8988T (cell line): ENCODE measurements at places on chromosomes 3 and 15.

DNA sequence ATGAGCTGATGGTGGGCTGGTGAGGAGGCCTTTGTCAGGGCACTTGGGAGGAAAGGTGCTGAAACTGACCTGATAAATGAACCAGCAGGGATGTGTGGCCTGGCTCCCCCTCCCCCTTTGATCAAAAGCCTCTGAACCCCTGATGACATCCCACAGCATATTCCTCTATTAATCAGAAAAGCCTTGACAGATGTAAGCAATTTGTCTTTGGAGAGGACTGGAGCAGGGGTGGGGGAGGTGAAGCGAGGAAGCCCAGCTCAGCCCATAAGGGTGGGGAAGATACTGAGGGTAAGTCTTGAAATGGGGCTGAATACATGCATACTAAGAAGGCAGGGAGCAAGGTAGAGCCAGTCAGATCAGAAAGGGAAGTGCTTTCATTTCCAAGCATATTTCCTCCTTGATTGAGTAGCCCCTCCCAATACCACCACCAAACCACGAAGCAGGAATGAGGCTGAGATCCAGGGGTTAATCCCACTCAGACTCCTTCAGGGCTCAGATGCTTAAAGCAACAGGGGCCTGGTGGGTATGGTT, 34.7 kb upstream of the MRPS22 start:
- DNase-seq: no peak

DNA sequence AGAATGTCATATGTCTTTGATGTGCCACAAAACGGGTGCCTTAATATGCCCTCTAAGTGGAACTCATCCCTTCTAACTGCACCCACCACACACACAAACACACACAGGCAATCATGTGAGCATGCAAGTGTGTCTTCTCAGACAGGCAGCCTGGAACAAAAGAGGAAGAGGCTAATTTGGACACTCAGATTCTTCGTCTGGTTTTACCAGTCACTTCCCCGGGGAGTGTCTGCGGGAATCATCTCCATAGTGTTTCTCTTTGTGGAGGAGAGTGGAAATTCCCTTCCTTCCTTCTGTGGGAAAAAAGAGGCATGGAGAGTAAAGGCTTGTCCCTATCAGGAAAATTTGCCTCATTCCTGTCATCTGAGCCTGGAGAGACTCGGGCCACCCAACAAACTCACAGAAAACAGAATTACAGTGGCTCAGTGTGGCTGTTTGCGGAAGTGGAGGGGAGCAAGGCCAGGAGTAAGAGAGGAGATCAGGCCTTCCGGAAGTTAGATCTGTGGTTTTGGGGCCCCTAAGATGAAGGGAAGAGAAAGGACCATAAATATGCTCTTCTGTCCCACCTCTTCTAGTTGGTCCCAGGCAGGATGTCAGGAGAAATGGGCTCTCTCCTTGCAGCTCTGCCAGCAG, 212.6 kb upstream of the SEMA6D start:
- no peak for DNase-seq

DNA sequence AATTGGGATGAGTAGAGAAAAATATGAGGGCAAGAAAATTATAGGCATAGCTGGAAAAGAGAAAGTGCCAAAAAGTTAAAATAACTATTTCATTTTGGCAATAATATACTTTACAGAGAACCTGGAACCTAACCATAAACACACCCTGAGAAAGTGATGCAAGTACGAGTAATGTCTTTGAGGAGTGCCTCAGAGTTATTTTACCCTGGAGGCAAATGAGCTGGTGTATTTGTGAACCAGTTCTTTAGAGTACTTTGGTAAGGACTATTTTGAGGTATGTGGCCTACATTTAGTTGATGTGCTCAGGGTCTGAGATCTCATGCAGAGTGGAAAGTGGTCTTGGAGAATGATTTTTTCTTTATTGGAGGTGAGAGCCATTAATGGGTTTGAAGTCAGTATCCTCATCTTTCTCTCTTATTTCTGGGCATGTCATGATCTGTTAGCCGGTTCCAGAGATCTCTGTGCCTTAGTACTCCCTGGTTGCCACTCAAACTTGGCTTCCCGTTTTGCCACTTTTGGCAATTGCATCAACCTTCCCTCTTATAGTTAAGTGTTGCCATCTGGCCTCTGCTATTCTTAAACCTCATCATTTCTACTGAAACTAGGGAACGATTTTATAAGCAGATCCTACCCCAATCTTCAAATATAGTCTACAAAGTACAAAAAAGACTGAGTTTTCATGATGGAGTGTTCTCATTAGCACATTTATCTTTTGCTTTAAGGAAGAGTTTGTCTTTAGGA, 145.7 kb downstream of the EPHA6 start:
- DNase-seq: no peak

- no peak for DNase-seq
These were observed 37.4 kb upstream of the PCSK6 start for GRCh38 chr15:101526890-101527289.

DNA sequence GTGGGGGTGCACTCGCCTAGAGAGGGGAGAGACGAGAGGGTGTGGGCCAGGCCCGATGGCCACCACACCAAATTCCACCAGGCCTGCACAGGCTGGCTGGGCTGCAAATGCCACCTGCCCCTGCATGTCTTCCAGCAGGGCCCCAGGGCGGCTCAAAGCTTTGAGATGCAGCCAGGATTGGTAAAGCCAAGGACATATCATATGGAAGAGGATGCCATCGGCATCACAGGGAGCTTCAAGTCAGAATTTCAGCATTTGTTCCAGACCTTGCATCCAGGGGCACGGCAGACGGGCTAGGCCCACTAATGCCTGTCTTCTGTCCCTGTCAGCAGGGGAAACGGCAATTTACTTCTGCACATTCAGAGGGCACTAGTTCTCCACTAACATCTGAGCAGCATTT, 97.8 kb downstream of the NUP210 start:
- DNase-seq: no peak

DNA sequence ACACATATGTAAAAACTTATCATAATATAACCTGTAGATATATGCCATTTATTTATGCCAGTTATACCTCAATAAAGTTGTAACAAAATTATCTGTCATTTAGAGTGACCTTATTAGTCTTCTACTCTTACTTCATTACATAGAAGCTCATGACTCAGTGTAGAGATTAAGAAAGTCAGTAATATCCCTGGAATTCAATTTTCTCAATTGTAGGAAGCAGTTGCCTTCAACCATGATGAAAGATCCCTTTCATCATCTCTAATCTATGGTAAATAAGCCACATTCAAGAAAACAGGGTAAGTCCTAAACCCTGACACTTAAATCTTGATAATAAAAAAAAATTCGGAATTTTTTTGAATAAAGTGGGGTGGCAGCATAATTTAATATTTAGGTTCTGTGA, 216.5 kb upstream of the PEX5L start:
- no peak for DNase-seq

GRCh38 chr3:194811118-194811517, 125.4 kb downstream of the FAM43A start:
- DNase-seq: no peak

DNA sequence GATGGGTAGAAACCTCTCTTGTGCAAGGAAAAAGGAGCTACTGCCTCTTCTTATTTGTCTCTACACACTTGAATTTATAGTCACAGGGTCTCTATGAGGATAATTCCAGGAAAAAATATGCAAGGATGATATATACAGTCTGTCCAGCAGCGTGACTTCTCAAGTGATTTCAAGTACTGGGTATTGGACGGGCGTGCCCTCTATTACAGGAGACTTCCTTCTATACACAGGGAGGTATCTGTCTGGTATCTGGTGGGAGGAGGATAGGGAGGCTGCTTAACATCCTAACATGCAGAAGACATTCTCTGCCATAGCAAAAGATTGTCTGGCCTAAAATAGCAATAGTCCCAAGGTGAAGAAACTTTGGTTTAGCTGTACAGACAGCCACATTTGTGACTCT, 146.1 kb downstream of the TPRG1 start:
- no peak for DNase-seq

- no peak for DNase-seq
These were observed 83.6 kb upstream of the TSEN2 start for GRCh38 chr3:12400616-12401194.

GRCh38 chr15:86399041-86399954, 319.6 kb downstream of the AGBL1 start:
- DNase-seq: no peak

DNA sequence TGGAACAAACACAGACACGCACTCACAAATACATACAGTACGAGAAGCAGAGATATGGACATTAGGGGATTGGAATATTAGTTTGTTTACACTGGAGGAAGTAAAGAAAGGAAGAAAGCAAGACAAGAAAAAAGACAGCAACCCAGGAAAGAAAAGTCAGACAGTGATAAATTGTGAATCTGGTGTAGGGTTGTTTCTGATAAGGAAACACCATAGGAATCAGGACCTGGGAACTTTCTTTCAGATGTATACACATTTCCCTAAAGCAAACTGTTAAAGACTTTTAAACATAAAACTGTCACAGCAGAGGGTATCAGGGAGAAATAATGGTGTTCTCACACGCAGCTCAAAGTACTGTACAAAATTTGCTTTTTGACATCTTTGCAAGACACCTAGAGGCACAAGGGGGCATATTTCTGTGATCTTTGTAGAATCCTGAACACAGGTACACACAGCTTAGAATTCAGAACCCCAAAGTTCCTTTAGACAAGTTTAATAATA, 153.7 kb downstream of the TUSC7 start:
- no peak for DNase-seq

DNA sequence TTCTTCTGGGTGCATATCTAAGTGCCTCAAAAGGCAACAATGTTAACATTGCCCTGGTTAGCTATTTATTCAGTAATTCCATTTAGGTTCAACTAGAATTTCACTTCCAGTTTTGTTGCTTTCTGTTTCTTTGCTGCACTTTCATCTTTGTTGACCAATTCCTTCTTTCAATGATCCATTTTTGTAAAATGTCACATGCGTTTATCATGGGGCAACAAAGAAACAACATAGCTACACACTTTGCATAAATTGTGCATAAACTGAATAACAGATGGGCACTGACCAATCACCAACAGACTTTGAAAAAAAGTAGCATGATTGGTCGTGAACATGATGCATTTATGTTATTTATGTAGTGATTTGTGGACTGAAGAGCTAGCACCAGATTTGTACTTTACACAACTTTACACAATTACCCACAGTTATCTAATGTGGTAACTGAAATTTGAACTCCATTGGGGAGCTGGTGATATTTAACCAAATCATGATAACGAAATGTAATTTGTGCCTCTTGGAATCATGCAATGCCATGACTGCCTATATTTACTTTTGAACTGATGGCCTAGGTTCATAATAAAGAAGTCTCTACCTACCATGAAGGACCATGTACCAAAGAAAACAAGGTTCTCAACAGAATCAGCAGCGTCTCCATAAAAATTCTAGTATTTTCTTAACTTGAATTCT, 7.1 kb upstream of the CPOX start:
- no peak for DNase-seq

DNA sequence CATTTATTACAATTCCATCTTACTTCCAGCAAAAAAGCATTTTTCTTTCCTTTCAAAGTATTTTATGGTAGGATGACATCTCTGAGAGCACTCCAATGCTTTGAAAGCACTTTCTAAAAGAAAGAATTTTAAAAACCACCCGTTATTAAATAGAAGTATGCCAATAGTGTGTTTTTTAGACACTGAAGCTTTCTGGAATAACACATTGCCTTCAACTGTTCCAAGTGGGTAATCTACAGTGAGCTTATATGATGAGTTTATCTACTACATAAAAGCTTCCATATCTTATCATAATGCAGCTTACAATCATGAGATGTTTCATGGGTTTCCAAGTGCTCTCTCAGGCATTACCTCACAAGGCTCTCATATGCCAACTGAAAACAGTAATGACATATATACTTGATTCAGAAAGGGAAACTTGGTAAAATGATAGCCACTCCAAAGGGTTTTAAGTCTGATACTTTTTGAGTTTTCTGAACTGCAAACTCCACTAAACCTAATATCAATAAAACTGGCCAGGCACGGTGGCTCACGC, 14.1 kb downstream of the CMTM6 start:
- DNase-seq: no peak

GRCh38 chr3:30222441-30222840, 384.0 kb upstream of the TGFBR2 start:
- DNase-seq: no peak

DNA sequence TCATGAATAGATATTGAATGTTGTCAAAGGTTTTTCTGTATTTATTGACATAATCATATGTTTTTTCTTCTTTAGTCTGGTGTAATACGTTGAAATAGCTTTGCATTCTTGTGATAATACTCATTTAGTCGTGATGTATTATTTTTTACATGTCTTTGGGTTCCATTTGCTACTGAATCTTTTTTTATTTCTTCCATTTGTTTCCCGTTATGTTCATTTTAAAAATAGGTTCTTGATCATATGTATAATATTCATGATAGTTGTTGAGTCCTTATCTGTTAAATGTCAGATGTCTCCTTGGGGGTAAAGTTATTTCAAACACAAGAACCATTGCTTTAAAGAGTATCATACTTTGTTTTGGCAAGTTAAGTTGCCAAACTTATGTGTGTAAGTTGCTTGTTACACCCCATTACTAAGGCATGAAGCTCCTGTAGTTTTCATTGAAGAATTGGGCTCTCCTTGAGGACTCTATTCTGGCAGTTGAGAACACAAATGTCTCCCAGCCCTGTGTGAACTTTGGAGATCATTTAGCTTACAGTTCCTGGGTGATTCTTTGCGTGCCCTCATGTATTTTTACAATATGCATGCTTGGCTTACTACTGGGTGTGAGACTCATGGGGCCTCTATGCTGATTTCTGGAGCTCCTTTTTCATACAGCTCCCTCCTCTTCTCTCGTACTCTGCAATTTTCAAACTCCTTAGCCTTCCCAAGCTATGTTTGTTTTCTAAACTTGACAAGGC, 8.3 kb downstream of the AKAP13 start:
- DNase-seq: no peak

- peak; percentile 37 for DNase-seq
These were observed 54.8 kb downstream of the MESD start for GRCh38 chr15:80934761-80935221.

GRCh38 chr3:160195106-160195505, 30.1 kb upstream of the C3orf80 start:
- DNase-seq: no peak

DNA sequence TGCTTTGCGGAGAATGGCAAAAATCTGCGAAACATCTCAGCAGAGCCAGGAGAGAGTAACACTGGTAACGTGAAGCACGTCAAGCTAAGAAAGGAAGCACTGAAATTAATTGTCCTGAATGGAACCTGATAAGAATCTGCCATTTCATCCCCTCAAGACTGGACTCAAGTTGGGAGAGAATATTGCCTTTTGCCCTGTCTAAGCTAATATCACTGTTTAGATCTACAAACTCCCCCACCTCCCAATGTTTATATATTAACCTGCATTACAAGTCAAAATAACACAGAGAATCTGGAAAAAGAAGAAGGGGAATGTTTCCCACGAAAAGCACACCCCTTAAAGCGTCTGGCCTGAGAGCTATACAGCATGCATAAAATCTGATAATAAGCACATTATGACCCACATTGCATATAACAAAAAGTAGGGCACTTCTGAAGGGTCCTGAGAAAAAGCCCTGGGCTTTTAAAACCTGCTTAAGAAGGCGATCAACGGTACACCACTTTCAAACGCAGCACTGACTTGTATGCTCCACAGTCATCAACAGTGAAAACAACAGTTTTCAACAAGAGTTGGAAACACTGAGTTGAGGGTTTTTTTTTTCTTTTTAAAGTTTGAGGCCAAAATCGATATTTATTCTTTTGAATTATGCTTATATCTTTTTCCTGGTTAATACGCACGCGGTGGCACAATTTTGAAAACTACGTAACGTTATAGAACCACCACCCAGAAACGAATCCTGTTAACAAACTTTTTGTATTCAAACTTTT, 1.4 kb upstream of the KAT2B start:
- DNase-seq: no peak

- DNase-seq: no peak
These were observed 126.0 kb downstream of the MYLK start for GRCh38 chr3:123758081-123758564.
